Anterior cingulate cortex (tissue), 58 donors: ENCODE measurements at places on chromosomes 11 and 22.

- no peak for DNase-seq
Observed at GRCh38 chr11:59802639-59803176, 7.9 kb downstream of the MRPL16 start.

GRCh38 chr22:42696331-42696967, 24.2 kb downstream of the A4GALT start:
- no peak for DNase-seq

DNA sequence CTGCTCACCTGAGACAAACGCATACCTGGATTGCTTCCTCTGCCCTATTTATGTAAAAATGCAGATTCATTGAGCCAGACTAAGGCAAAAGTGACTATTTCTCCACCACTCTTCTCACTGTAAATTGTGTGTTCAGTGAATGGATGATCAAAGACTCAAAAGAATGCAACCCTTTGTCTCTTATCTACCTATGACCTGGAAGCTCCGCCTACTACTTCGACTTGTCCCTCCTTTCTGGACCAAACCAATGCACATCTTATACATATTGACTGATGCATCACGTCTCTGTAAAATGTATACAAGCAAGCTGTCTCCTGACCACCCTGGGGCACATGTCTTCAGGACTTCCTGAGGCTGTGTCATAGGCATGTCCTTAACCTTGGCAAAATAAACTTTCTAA, 418.0 kb upstream of the SYN3 start:
- DNase-seq: no peak

- no peak for DNase-seq
Observed at GRCh38 chr11:114061681-114062049, 2.2 kb downstream of the ZBTB16 start.

- DNase-seq: no peak
Observed at GRCh38 chr11:1810761-1811160, 24.0 kb upstream of the SYT8 start.

DNA sequence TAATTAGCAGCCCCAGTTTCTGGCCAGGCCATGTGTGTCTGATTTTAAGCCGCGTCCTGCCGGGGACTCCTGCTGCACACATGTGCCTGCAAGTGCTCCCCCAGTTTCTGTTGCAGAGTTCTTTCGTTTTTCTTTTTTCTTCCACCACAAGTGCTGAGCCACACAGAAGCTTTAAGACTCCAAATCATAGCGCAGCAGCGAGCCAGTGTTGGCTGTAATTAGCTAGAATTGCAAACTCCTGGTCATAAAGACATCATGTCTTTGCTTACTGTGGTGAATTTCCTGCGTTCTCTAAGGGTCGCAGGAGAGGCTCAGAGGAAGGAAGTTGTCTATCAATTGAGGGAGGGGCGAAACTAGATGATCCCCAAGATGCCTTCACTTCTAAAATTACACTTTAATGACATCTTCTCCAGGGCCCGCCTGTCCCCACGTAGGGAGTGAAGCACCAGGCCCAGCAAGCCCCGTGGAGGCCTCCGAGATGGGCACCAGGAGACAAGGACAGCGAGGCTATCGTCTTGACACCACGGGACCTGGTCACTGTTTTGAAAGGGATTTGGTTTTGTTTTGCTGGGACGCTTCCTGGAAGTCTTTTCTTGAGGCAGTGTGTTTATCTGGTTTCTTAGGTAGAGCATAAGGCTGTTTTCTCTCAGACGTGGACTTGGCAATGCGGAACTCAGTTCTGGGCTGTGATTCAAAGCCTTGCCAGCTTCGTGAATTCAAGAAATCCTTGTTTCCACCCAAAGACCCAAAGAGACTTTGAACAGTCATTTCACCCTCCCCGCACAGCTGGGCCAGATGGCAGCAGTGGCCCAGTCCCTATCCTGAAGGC, 71.8 kb downstream of the UBASH3B start:
- DNase-seq: no peak

DNA sequence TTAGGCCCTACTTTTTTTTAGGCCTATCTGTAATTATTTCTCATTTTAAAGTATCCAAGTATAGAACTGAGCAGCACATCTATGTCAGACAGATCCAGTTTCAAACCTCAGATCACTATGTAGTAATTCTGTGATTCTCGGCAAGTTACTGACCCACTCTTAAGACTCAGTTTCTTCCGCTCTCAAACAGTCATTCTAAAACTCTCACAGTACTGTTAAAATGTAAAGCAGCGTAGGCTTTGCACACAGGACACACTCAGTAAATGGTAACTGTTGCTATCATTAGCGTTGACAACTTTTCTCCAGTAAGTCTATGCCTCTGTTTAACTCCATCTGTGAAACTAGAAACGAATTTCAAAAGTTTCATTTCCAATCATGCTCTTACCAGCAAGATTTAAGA, 277.1 kb downstream of the TTC28 start:
- no peak for DNase-seq

DNA sequence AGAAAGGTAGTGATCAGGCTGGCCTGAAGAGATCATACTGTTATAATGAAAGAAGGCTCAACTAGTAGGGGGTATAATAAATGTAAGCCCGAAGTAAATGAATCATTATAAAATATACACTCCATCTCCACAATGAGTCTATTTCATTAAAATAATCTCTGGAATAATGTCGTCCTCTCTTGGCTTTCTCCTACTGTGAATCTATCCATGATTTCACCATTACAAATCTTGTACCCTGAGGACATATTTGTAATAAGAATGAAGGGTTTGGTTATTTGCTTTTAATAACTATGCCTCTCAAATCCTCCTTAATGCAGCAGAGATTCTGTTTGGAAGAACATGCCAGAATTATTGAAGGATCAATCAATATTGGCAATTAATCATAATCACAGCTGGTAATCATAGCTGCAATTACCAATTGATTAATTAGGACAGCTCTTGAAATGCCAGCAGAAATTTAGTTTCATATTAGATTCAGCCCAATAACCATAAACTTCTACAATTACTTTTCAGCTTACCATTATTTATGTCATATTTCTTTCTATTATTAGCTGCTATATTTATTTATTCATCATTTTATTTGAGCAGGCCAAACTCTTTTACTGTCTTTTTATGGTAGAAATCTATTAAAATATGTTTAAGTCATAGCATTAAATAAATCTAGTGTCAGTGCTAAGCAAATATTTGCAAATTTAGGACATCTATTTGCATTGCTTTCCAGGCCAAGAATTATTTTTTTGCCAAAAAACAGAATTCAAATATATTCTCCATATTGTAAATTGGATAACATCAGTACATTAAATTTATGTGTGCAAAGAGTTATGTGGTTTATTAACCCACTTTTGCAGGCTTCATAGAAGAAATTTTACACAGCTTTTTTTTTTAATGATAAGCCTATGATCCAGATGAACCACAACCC, 588.4 kb upstream of the LRRC4C start:
- no peak for DNase-seq

- DNase-seq: no peak
Observed at GRCh38 chr11:57116654-57117053, 65.1 kb upstream of the LRRC55 start.
